ENCODE measurements at places on chromosomes 16 and 17.

GRCh38 chr16:50747207-50747956 is 5.5 kb downstream of the CYLD start:
- DNase-seq = no peak

DNA sequence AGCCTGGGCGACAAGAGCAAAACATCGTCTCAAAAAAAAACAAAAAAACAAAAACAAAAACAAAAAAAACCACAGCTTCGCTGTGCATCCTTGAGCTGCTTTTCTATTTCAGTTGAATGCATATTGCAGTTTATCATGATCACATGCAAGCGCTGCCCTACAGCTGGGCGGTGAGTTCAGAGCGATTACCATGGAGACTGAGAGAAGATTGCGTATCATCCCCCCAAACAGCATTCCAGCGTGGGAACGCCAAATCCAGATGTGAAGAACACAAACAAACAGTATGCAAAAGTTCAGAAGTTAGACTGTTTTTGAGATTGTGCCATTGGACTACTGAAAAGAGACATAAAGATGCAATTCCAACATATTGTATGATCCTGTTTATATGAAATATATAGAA is 15.1 kb upstream of the SLC52A1 start:
- DNase-seq = no peak

DNA sequence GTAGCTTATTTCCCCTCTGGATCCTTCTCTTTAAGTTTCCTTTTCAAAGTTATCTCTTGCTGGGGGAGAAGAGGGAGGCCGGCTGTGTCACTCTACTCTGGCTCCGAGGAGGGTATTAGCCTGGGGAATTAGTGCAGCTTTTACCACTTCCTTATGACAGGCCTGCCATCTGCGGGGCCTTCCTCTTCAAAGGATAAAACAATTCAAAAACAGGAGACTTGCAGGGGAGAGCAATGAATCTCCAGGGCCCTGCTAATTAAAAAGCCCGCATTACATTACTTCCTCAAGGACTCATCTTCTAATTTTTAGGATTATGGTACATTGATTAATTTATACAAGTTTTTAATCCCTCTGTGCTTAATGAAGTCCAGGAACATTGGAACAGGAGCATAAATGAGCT is 190.9 kb upstream of the CDH5 start:
- no peak for DNase-seq

GRCh38 chr16:47731252-47731651 is 270.1 kb downstream of the PHKB start:
- DNase-seq = no peak

DNA sequence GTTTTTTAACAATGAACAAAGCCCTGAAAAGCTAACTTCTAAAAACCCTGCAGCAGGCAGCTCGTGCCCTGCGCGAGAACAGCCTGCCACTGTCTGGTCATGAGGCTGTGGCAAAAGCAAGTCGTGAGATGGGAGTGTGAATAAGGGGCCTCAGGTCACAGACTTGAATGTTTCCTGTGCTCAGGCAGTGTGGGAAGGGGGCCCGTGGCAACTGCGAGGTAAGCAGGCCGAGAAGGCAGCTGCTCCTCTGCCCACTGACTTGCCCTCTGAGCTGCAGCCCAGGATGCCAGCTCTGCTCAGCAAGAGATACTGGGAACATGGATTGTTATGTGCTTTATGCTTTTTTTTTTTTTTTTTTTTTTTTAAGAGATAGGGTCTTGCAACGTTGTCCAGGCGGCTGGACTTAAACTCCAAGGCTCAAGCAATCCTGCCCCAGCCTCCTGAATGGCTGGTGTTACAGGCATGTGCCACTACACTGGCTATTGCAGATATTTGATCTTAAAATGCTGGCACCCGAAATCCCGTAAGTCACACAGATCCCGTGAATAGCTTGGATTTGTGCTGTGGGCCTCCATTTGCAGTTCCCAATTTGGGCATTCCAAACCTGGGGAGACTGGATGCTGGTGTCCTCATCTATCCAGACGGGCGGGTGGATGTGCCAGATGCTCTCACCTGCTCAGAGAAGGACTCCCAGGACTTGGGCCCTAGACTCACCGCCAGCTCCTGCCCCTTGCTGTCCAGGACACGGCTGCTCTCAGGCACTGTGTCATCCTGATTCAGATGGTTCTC is 44.0 kb downstream of the UBN1 start:
- DNase-seq = no peak

GRCh38 chr17:8914554-8914953 is 47.1 kb upstream of the PIK3R6 start:
- DNase-seq = no peak

- DNase-seq = no peak
These were observed at the start of gene CDYL2 for GRCh38 chr16:80804526-80805383. CDYL2 (minus strand) TSS chr16:80804598; CDS start chr16:80804173, 425 bp downstream.

- no peak for DNase-seq
These were observed 8.6 kb downstream of the XYLT1 start for GRCh38 chr16:17461951-17462729.

DNA sequence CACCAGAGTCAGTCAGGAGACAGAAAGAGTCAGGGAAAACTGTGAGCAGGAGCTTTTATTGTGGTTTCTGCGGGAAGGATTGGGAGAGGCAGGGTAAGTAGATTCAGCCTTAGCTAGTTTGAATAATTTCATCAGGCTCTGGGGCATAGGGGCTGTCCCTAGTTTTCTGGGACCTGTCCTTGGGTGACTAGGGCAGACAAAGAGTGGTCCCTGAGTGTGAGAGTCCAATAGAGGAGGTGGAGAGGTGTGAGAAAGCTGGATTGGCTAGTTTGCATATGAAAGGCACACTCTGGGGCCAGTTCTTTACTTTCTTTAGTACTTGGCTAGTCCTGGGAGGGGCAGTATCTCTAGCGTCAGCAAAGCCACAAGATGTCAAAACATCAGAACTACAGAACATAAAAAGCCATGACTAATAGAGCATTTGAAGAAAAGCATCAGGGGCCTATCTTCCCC is 255.6 kb downstream of the HS3ST3A1 start:
- DNase-seq = no peak

GRCh38 chr16:69619514-69619913 is 53.7 kb downstream of the NFAT5 start:
- no peak for DNase-seq

- DNase-seq = no peak
These were observed 5.3 kb downstream of the CYGB start for GRCh38 chr17:76532072-76532651.

DNA sequence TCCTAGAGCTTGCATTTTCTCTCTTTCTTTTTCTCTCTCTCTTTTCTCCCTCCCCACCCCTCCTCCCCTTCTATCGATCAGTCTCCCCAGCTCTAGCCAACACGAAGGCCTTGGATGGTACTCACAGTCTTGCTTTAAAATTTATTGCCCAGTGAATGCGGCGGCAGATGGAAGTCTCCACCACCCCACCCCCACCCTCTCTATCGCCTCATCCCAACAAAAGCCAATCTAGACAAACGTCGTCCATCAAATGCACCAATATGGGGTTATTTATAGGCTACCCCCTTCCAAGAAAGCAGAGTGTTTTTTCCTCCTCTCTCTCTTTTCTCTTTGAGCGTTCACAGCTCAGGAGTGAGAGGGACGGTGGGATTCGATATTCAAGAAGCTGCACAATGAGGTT is 10.5 kb upstream of the NGFR start:
- DNase-seq = no peak

- no peak for DNase-seq
These were observed 165.8 kb downstream of the CHD9 start for GRCh38 chr16:53220585-53220984.

- no peak for DNase-seq
These were observed 9.8 kb downstream of the SCGB1C2 start for GRCh38 chr17:146983-147761.

GRCh38 chr16:28846933-28847273 is 755 bp upstream of the TUFM start:
- DNase-seq = no peak

- DNase-seq = no peak
These were observed 4.4 kb downstream of the SNAI3 start for GRCh38 chr16:88681709-88682451.

DNA sequence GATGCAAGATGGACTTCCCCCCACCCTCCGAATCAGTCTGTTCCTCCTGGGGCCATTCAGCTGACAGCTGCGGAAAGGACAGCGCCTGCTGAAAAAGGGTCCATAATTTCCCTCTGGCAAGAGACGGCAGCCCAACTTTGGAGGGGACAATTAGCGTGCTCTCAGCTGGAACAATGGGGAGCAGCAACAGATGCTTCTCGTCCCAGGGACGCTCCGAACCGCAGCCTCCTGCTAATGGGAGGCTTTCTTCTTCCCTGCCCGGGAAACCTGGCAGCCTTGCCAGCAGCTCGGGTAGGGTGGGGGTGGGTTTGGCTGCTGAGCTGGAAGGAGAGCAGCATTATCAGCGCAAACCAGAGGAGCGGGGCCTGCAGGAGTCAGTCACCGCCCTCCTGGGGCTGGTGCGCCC is 500.0 kb upstream of the SALL1 start:
- no peak for DNase-seq

DNA sequence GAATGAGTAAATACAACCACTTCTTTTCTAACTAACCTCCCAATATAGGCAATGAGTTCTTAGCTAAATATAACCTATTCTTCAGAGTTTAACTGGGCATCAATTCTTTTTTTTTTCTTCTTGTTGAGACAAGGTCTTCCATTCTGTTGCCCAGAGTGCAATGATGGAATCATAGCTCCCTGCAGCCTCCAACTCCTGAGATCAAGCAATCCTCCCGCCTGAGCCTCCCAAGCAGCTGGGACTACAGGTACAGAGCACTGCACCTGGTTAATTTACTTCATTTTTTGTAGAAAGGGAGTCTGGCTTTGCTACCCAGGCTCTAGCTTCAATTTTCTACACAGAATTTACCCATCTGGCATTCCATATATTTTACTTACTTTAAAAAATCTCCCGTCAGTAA is 1.1 kb downstream of the METTL16 start:
- DNase-seq = no peak

Data from cerebellar nuclear complex (tissue), 1 donor.